ENCODE measurements at places on chromosomes 7 and 10. TPM values are rescaled to one million over a fixed set of nuclear protein-coding genes. Genes with fewer than 3 reads are reported as not detected.
A peak's percentile ranks its signal among the peaks of the same experiment; 100 is the strongest.

Gene STEAP1B
- 0.30 TPM for total RNA-seq

GRCh38 chr10:15545266-15545665 lies 174.2 kb upstream of the FAM171A1 start:
- no peaks in the 10 kb centered on the region for H3K36me3 ChIP-seq
- H3K27me3 ChIP-seq, result no peaks in the 10 kb centered on the region
- no peak overlapping the region for H3K4me3 ChIP-seq

GRCh38 chr10:106618646-106619045 lies 545.9 kb downstream of the SORCS1 start:
- H3K4me1 ChIP-seq, result no peaks in the 10 kb centered on the region
- H3K27me3 ChIP-seq, result no peaks in the 10 kb centered on the region
- H3K4me3 ChIP-seq, result no peak overlapping the region
- H3K27ac ChIP-seq, result no peak overlapping the region
- no peak for DNase-seq

Gene PROSER2
- total RNA-seq, result 16.2 TPM

- H3K36me3 ChIP-seq, result no peaks in the 10 kb centered on the region
- no peak for DNase-seq
- H3K4me3 ChIP-seq, result no peak overlapping the region
- no peaks in the 10 kb centered on the region for H3K27me3 ChIP-seq
- no peaks in the 10 kb centered on the region for H3K4me1 ChIP-seq
Observed at GRCh38 chr10:59064759-59065539, 111.5 kb upstream of the PHYHIPL start.

Gene SLC39A12
- total RNA-seq, result 0.13 TPM

Gene MYPN
- total RNA-seq, result 0.27 TPM

DNA sequence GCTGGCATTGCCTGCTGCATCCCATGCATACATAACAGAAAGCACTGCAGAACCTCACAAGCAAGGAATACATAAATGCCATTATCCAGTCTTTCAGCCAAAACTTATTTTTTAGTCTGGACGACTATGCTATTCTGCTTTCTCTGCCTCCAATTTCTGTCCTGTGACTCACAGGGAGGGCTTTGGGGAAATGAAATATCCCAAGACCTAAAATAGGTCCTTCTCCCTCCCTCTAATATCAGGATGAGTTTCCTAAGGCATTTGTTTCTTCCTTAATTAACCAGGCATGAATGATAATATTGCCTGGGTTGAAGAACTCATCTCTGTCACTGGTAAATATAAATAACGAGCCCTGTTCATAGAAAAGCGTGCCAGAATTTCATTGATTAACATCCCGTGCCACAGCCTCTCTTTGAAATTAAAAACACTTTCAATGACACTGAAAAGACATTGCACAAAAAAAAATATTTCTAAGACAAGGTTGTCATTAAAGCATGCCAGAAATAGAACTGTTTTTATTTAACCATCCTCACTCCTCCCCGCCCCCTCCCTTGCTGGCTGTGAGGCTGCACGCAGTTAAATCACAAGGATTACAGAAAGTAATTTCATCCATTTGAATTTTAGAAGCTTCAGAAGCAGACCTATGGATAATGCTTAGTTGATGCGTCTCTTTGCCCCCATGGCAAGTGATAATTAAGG lies 103.0 kb upstream of the ANKRD1 start:
- no peaks in the 10 kb centered on the region for H3K4me1 ChIP-seq
- no peak overlapping the region for H3K4me3 ChIP-seq
- no peak overlapping the region for H3K27ac ChIP-seq
- no peak for DNase-seq
- no peaks in the 10 kb centered on the region for H3K36me3 ChIP-seq

GRCh38 chr10:99768556-99768955 lies 13.9 kb upstream of the ABCC2 start:
- DNase-seq, result no peak
- no peaks in the 10 kb centered on the region for H3K4me1 ChIP-seq
- H3K27me3 ChIP-seq, result no peaks in the 10 kb centered on the region
- H3K36me3 ChIP-seq, result no peaks in the 10 kb centered on the region

GRCh38 chr10:75959912-75960311 lies 528.5 kb downstream of the LRMDA start:
- H3K36me3 ChIP-seq, result no peaks in the 10 kb centered on the region
- no peak for DNase-seq
- H3K27ac ChIP-seq, result no peak overlapping the region
- no peaks in the 10 kb centered on the region for H3K27me3 ChIP-seq
- H3K4me1 ChIP-seq, result no peaks in the 10 kb centered on the region

Gene SPDYE8
- total RNA-seq, result not detected

DNA sequence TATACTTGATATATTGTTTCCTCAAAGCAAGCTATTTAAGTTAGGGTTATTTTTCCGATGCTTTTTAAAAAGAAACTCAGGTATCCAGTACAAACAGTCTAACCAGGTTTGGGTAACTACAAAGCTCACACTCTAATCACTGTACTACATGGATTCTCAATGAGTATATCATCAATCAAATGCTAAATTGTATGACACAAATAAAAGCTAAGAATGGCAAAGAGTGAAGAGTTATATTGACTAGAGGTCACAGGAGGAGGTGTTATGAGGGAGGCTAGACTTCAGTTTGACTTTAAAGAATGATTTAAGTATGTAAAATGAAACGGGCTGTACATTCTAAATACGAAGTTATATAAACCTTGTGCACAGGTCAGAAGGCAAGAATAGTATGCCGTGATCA lies 178.0 kb downstream of the CTNNA3 start:
- DNase-seq, result no peak
- no peak overlapping the region for H3K27ac ChIP-seq
- H3K4me1 ChIP-seq, result no peaks in the 10 kb centered on the region
- no peaks in the 10 kb centered on the region for H3K27me3 ChIP-seq

Gene CFAP43
- 0.16 TPM for total RNA-seq

GRCh38 chr7:22452142-22452959 lies 47.6 kb downstream of the STEAP1B start:
- H3K27me3 ChIP-seq, result no peaks in the 10 kb centered on the region
- peak overlapping the region; percentile 21 for H3K4me3 ChIP-seq
- H3K27ac ChIP-seq, result no peak overlapping the region

DNA sequence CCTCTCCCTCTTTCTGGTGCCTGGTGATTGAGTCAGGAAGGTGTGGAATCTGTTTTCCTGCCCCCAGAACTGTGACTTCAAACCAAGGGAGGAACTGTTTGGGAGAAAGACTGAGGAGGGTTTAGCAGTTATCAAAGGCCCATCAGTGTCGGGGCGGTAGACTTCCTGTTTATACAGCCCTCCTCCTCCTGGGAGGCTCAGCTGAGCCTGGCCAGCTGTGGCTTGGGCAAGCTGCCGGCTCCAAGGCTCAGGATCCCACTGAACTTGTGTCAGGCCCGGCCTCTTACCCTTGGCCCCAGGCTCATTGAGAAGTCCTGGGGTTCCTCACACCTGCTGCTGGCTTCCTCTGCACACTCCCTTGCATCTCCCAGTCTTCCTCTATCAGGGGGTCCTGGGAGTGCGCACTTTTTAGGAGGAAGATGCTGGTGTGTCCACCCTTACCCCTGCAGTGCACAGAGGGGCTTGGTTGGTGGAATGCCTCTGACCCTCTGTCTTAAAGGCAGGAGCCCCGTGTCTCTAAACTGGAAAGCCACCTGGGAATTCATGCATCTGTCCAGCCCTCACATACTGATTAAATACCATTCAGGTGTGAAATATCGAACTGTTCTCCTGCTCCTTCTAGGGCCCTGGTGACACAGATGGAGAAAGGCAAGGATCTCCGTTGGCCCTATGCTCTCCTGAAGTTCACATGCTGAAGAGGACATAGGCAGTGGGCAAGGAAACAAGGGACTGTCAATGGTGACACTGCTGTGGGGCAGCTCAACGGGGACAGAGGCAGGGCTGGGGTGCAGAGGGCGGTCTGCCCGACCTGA lies 32.4 kb downstream of the CXCL12 start:
- H3K27me3 ChIP-seq, result no peaks in the 10 kb centered on the region
- no peaks in the 10 kb centered on the region for H3K4me1 ChIP-seq
- H3K27ac ChIP-seq, result no peak overlapping the region
- DNase-seq, result peak; percentile 39
- H3K4me3 ChIP-seq, result no peak overlapping the region
- H3K36me3 ChIP-seq, result no peaks in the 10 kb centered on the region

Gene LRRD1
- not detected for total RNA-seq

Gene SDK1
- total RNA-seq, result 1.3 TPM

- no peaks in the 10 kb centered on the region for H3K4me1 ChIP-seq
- H3K4me3 ChIP-seq, result no peak overlapping the region
- H3K27ac ChIP-seq, result no peak overlapping the region
- no peak for DNase-seq
- H3K27me3 ChIP-seq, result no peaks in the 10 kb centered on the region
Observed at GRCh38 chr7:156065400-156065799, 253.1 kb upstream of the SHH start.

Gene C10orf53
- total RNA-seq, result not detected

GRCh38 chr7:89623018-89623672 lies 531.1 kb upstream of the STEAP1 start:
- H3K4me3 ChIP-seq, result no peak overlapping the region
- H3K36me3 ChIP-seq, result no peaks in the 10 kb centered on the region
- no peaks in the 10 kb centered on the region for H3K4me1 ChIP-seq
- no peak for DNase-seq
- no peak overlapping the region for H3K27ac ChIP-seq

GRCh38 chr10:1114719-1115606 lies 58.8 kb downstream of the WDR37 start:
- H3K27me3 ChIP-seq, result no peaks in the 10 kb centered on the region
- peaks cover 7% of the 10 kb centered on the region for H3K4me1 ChIP-seq
- no peaks in the 10 kb centered on the region for H3K36me3 ChIP-seq
- DNase-seq, result no peak
- no peak overlapping the region for H3K4me3 ChIP-seq

DNA sequence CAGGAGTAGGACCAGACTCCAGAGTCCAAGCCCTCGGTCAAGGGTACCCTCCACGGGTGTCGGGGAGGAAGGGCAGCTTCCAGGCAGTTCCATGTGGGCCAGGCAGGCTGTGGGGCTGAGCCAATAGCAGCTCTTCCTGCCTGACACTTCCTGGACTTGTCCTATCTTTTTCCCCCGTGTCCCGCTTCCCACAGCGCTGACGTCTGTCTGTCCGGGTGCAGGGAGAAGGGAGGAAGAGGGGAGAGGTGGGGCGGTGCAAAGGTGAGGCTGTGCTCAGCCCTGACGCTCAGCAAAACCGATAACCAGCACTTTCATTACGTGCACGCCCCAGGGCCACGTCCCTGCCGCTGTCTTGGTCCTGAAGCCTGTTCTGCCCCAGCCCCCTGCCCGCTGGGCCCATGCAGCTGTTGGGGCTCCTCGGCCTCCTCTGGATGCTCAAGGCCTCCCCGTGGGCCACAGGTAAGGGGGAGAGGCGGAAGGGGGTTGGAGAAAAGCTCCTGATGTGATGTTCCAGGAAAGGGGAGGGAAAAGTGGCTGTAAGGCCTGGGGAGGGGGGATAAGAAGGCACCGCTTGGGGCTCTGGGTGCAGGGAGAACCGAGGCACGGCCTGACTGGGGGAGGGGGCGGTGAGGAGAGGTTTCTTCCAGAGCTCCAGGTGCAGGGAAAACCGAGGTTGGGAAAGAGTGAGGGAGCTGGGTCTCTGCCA lies at the start of gene MUC3A:
MUC3A (plus strand) TSS at position 308 of the 706 bp plus-strand sequence; CDS start at position 399, 91 bp downstream.
- peak; percentile 86 for DNase-seq
- H3K27ac ChIP-seq, result peak within 1 kb of the TSS; percentile 34
- H3K36me3 ChIP-seq, result no peaks in the 10 kb centered on the region
- H3K27me3 ChIP-seq, result no peaks in the 10 kb centered on the region

DNA sequence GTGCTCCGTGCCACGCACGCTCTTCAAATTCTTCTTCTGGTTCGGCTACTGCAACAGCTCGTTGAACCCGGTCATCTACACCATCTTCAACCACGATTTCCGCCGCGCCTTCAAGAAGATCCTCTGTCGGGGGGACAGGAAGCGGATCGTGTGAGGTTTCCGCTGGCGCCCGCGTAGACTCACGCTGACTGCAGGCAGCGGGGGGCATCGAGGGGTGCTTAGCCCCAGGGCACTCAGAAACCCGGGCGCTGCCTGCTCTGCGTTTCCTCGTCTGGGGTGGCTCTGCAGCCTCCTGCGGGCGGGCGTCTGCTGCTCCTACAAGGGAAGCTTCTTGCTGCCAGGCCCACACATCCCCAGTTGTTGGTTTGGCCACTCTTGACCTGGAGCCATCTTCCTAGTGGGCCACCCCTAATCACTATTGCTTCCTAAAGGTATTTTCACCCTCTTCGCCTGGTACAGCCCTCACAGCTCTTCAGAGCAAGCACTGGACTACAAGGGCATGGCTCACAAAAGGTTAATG lies 2.5 kb downstream of the ADRA2A start:
- DNase-seq, result no peak
- no peak overlapping the region for H3K27ac ChIP-seq
- H3K27me3 ChIP-seq, result peaks cover 11% of the 10 kb centered on the region
- peaks cover 10% of the 10 kb centered on the region for H3K4me1 ChIP-seq

- H3K27me3 ChIP-seq, result no peaks in the 10 kb centered on the region
- DNase-seq, result no peak
- H3K36me3 ChIP-seq, result no peaks in the 10 kb centered on the region
- no peak overlapping the region for H3K27ac ChIP-seq
- H3K4me3 ChIP-seq, result no peak overlapping the region
Observed at GRCh38 chr10:504806-505205, 184.7 kb downstream of the DIP2C start.

DNA sequence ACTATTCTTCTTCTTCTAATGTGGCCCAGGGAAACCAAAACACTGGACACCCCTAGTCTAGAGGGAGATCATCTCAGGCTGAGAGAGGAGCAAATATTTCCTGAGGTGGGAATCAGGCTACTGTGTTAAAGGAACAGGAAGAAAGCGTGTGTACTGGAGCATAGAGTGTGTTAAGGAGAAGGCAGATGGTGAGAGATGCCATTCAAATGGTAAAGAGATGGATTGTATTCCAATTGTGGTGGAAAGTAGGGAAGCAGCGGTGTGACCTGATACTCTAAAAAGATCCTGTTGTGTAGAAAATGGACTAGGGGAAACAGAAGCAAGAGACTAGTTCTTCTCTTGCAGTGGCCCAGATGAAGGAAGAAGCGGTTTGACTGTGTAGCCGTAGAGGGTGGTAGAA lies 31.2 kb downstream of the RAB18 start:
- H3K27ac ChIP-seq, result no peak overlapping the region
- no peaks in the 10 kb centered on the region for H3K4me1 ChIP-seq
- no peak overlapping the region for H3K4me3 ChIP-seq
- no peak for DNase-seq
- H3K36me3 ChIP-seq, result no peaks in the 10 kb centered on the region

DNA sequence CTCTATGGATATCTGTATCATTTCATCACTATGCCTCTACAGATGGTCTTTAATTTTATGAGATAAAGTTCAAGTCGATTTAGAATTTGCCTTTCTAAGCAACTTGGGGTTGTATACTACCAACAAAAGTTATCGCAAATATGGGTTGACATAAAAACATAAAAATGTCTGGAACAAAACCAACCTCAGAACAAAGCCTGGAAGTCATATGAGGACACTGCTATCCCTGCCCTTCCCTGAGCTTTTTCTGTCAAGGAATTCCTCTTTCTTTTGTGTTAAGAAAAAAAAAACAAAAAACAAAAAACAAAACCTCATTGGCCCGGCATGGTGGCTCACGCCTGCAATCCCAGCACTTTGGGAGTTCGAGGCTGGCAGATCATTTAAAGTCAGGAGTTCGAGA lies 319.3 kb downstream of the CAMK1D start:
- no peak overlapping the region for H3K27ac ChIP-seq
- DNase-seq, result no peak
- no peaks in the 10 kb centered on the region for H3K36me3 ChIP-seq

Gene GPR15LG
- 560 TPM for total RNA-seq

Gene SLC18A3
- total RNA-seq, result 0.42 TPM

- H3K4me3 ChIP-seq, result no peak overlapping the region
- no peaks in the 10 kb centered on the region for H3K27me3 ChIP-seq
- H3K36me3 ChIP-seq, result no peaks in the 10 kb centered on the region
- H3K4me1 ChIP-seq, result no peaks in the 10 kb centered on the region
- peak; percentile 73 for DNase-seq
- H3K27ac ChIP-seq, result peak overlapping the region; percentile 59
Observed at GRCh38 chr10:11715815-11716494, 26.2 kb upstream of the ECHDC3 start.

Gene VWDE
- total RNA-seq, result 1.2 TPM

Measured in colonic mucosa (tissue), 4 donors.